OCI-M1 (cell line): ENCODE measurements at places on chromosomes 2 and 18.

- DNase-seq: no peak
Observed at GRCh38 chr18:9281780-9282179, 52.8 kb upstream of the TWSG1 start.

DNA sequence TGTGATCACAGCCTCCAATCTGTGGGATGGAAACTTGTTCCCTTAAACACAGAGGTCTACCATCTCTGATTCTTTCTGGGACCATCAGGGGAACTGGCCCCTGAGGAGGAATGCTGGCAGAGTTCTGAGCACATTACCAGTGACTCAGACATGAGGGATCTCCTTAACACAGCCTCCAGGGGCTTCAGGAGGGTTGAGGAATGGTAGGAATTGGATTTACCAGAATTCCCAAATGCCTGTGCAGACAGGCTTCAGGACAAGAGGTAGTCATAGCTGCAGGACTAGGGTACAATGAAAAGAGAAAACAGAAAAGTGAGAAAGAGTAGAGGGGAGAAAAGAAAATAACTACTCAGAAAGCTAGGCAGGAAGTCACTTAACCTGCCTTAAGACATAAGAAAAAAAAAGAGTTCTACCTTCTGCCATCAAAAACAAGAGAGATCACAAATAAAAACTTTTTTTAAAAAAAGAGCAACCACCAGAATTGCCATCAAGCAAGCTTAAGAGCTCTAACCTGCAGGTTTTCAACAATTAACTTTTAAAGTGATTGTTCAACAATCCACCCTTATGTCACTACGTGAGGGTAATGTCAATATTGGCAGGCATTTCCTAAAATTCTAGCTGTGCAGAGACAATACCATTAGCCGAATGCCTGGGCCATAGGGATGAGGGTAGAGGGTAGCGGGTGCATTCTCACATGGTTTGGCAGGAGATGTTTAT, 524.4 kb downstream of the BCL11A start:
- no peak for DNase-seq

GRCh38 chr2:197850882-197851450, 46.6 kb downstream of the PLCL1 start:
- DNase-seq: no peak

DNA sequence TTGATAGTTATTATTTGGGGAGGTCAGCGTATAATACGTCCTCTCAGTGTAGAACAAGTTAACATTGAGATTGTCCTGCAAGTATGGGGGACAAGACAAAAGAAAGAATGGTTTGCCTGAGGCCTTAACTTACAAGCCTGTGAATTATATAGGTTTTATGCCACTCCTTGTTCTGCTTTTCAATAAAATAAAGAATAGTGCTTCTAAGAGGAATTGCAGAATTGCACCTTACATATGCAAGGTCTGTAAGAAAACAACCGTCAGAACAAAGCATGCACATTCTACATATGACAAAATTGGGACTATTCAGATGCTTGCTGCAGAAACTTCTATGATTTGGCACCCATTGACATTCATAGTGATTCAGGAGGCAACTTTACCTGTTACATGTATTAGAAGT, 785.0 kb downstream of the NR4A2 start:
- DNase-seq: no peak

GRCh38 chr2:229511524-229511923, 202.8 kb downstream of the DNER start:
- DNase-seq: no peak
